HCT116 (cell line): ENCODE measurements at places on chromosomes 4 and X.

DNA sequence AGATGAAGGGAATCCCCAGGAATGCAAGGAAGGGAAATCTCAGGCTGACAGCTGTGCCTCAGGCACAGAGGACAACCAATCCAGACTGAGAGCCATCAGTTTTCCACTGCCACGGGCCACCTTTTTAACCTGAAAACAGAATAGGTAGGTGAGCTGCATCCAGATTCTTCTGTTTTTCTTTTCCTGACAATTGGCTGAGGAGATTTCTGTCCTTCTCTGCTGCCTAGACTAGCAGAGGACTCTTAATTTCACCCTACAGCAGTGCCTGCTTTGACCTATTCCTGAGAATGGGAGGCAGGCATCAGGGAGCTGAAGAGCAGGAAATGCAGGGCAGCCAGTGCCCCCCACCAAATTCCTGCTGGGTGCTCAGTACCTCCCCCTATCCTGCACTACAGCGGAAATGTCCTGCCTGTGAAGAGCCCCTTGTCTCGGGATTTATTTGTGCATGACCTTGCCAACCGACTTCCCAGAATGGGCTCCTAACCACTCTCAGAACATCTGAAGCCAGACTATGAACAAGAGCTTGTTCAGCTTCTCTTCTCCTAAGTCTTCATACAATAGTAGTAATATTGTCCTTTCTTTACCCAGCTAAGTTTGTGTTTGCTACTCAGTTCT, 65.1 kb downstream of the CASK start:
- H3K4me1 ChIP-seq, result no peaks in the 10 kb centered on the region
- no peaks in the 10 kb centered on the region for H3K36me3 ChIP-seq
- H3K27me3 ChIP-seq, result no peaks in the 10 kb centered on the region
- no peak for DNase-seq

- H3K27ac ChIP-seq, result no peak overlapping the region
- no peaks in the 10 kb centered on the region for H3K4me1 ChIP-seq
- H3K27me3 ChIP-seq, result no peaks in the 10 kb centered on the region
- no peak overlapping the region for H3K4me3 ChIP-seq
Measured at GRCh38 chr4:114005569-114006442, 26.4 kb upstream of the ARSJ start.

DNA sequence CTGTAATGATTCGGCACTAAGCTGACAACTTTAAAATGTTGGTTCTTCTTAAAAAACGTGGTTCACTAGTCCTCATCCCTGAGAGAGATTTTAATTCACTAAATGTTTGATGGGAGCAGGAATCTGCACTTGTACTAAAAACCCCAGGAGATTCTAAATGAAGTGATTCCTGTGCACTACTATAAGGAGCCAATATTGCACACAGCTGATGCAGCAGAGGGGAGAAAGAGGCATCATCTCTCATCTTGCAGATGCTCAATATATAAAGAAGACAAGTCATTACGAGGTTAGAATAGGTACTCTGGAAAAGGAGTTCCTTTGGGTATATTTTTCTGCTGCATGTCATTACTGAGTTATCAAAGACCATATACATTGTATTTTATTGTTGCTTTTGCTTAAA, 207.6 kb upstream of the RASGEF1B start:
- H3K4me1 ChIP-seq, result no peaks in the 10 kb centered on the region
- no peak overlapping the region for H3K4me3 ChIP-seq
- peaks cover 13% of the 10 kb centered on the region for H3K27me3 ChIP-seq
- no peak for DNase-seq
- no peak overlapping the region for H3K27ac ChIP-seq

DNA sequence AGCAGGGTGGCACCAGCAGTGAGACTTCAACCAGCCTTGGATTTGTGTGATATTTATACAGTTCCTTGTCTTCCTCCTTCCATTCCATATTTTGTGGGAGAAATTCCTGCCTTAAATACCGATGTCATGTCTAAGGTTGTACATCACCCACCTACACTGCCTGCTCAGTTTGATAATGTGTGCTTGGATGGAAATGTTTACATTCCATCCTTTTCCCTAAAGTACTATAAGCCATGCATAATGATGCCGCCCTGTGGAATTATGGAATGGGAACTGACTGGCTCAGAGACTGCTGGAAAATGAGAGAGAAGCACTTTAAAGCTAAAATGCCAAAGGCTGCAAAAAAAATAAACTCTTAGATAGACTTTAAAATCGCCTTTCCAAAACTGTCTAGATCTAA, 11.3 kb upstream of the GLUD2 start:
- H3K27ac ChIP-seq, result no peak overlapping the region
- no peaks in the 10 kb centered on the region for H3K4me1 ChIP-seq
- no peak for DNase-seq
- no peaks in the 10 kb centered on the region for H3K36me3 ChIP-seq
- no peaks in the 10 kb centered on the region for H3K27me3 ChIP-seq

- H3K27ac ChIP-seq, result no peak overlapping the region
- no peaks in the 10 kb centered on the region for H3K4me1 ChIP-seq
- DNase-seq, result no peak
- H3K4me3 ChIP-seq, result no peak overlapping the region
- H3K36me3 ChIP-seq, result no peaks in the 10 kb centered on the region
- H3K27me3 ChIP-seq, result no peaks in the 10 kb centered on the region
Measured at GRCh38 chrX:119989905-119990555, 46.5 kb upstream of the NKAP start.

DNA sequence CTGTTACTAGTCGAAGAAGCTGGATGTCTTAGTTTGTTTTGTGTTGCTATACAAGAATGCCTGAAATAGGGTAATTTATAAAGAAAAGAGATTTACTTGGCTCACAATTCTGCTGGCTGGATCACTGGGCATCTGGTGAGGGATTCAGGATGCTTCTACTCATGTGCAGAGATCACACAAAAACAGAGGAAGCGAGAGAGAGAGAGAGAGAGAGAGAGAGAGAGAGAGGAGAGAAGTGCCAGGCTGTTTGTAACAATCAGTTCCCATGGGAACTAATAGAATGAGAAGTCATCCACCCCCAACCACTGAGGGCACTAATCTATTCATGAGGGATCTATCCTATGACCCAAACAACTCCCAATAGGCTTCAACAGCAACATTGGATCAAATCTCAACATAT, 66.2 kb upstream of the FAM9A start:
- H3K27ac ChIP-seq, result no peak overlapping the region
- H3K4me1 ChIP-seq, result no peaks in the 10 kb centered on the region
- no peaks in the 10 kb centered on the region for H3K36me3 ChIP-seq
